Left lung (tissue), 14 donors: ENCODE measurements at places on chromosomes 3 and 15. TPM values are rescaled to one million over a fixed set of nuclear protein-coding genes. Genes with fewer than 3 reads are reported as not detected.

CDCP1 gene
- total RNA-seq = 31.4 TPM

- no peaks in the 10 kb centered on the region for H3K4me1 ChIP-seq
- peaks cover 100% of the 10 kb centered on the region for H3K36me3 ChIP-seq
- DNase-seq = no peak
- no peak overlapping the region for H3K4me3 ChIP-seq
- no peaks in the 10 kb centered on the region for H3K27me3 ChIP-seq
Observed at GRCh38 chr15:92949604-92950249, 49.6 kb downstream of the CHD2 start.

DNA sequence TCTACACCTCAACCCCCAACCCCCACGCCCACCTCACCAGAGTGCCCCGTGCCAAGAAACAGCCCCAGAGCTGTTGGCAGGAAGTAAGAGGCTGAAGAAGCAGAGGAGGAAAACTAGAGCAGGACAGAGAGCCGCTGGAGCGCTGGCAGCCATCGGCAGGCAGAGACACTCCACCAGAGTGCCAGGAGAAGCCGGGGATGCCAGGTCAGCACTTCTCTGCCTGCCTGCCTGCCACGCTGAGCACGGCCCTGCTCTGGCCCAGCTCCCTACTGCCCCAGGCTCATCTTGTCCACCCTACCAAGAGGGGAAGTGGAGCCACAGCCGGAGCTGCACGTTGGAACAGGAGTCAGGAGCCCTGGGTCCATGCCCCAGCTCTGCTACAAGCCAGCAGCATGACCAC lies 29.7 kb downstream of the CACNA2D2 start:
- no peaks in the 10 kb centered on the region for H3K4me1 ChIP-seq
- no peak for DNase-seq
- H3K36me3 ChIP-seq = no peaks in the 10 kb centered on the region
- H3K27me3 ChIP-seq = no peaks in the 10 kb centered on the region

DNA sequence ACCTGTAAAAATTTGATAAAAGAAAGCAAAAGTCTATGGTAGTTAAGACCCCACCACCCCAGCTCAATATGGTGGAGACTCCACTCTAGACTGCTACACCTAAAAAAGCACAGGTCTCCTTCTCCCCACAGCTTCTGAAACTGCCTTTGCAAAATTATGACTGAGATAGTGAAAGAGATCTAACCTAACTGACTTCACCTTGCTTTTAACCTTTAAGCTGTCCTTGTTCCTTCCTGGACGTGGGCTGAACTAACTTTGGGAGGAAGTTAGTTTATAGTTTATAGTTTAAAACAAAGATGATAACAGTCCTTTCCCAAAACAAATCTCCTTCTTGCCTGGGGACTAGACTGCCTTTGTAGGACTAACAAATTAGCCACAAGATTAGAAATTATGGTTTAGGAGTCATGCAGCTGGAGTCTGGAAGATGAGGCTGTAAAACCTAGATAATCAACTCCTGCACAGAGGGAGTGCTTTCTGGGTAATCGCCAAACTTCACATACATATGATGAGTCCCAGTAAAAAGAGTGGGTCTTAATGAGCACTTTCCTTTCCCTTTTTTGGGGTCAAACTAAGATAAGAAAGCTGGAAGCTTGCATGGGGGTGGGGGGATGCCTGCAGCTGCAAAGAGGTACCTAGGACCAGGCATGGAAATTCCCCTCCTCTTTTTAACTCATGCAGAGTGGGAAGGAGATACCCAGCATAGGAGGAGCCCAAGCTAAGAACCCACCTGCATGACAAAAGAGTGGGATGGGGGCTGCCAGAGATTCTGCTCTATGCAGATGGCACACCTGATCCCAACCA lies 17.5 kb downstream of the CCR8 start:
- no peaks in the 10 kb centered on the region for H3K36me3 ChIP-seq
- H3K4me3 ChIP-seq = no peak overlapping the region
- H3K27ac ChIP-seq = no peak overlapping the region
- no peak for DNase-seq
- H3K4me1 ChIP-seq = no peaks in the 10 kb centered on the region
